ENCODE measurements at places on chromosomes 4 and X. TPM values are rescaled to one million over a fixed set of nuclear protein-coding genes. Genes with fewer than 3 reads are reported as not detected.

Gene UGT8
- not detected for total RNA-seq

- H3K4me3 ChIP-seq, result no peak overlapping the region
- no peak overlapping the region for H3K27ac ChIP-seq
- H3K27me3 ChIP-seq, result no peaks in the 10 kb centered on the region
- no peaks in the 10 kb centered on the region for H3K36me3 ChIP-seq
Observed at GRCh38 chr4:156799121-156799589, 172.4 kb downstream of the PDGFC start.

- no peak for DNase-seq
- H3K4me3 ChIP-seq, result no peak overlapping the region
- no peaks in the 10 kb centered on the region for H3K4me1 ChIP-seq
- no peaks in the 10 kb centered on the region for H3K27me3 ChIP-seq
- no peak overlapping the region for H3K27ac ChIP-seq
Observed at GRCh38 chr4:56132835-56133234, 184.1 kb downstream of the CEP135 start.

GRCh38 chrX:72573158-72573511 lies 492 bp upstream of the HDAC8 start:
- no peaks in the 10 kb centered on the region for H3K36me3 ChIP-seq
- DNase-seq, result no peak
- H3K4me3 ChIP-seq, result peak overlapping the region; percentile 42
- no peaks in the 10 kb centered on the region for H3K4me1 ChIP-seq
- H3K27ac ChIP-seq, result peak overlapping the region; percentile 75

DNA sequence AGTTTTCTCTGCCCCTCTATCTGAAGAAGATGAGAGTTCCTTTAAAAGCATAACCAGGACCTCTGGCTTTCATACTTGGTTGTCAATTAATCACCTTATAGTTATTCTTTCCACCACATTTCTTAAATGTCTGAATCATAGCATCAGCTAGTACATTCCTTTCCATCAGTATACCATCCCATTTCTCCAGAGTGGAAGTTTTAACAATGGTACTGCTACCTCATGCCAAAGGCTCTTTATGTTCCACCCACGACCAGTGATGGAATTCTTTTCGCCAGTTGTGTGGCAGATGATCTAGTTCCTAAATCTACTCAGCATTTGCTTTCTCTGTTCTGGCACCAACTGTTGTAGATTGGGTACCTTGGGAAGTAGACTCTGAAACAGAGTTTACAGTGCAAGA lies 379.8 kb downstream of the ZNF674 start:
- no peaks in the 10 kb centered on the region for H3K4me1 ChIP-seq
- H3K27ac ChIP-seq, result peak overlapping the region; percentile 43
- H3K36me3 ChIP-seq, result no peaks in the 10 kb centered on the region
- H3K27me3 ChIP-seq, result no peaks in the 10 kb centered on the region
- no peak overlapping the region for H3K4me3 ChIP-seq

DNA sequence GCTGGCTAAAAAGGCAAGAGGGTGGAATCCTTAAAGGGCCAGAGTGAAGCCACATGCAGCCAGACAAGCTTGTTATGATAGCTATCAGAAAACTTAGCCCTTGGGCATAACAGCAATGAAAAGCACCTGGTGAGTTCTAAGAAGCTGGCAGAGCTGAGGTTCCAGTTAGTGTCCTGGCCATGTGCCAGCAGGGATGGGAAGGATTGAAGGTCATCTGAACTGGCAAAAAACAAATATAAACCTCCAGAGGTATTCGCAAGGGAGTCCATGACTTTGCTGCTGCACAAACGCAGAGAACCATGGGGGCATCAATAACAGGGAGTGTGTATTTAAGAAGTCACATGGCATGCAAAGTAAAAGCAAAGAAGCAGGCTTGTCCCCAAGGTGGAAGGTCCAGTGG lies 208.9 kb downstream of the FAM47A start:
- no peaks in the 10 kb centered on the region for H3K27me3 ChIP-seq
- no peaks in the 10 kb centered on the region for H3K36me3 ChIP-seq
- H3K4me3 ChIP-seq, result no peak overlapping the region
- no peak overlapping the region for H3K27ac ChIP-seq
- DNase-seq, result no peak

Data from sigmoid colon (tissue), 7 donors.